Uterus (tissue), 4 donors: ENCODE measurements at places on chromosomes 13 and 19. TPM values are rescaled to one million over a fixed set of nuclear protein-coding genes. Genes with fewer than 3 reads are reported as not detected.

ZNF586 gene
- 4.6 TPM for total RNA-seq

ZNF613 gene
- total RNA-seq, result 7.4 TPM

SCAF1 gene
- total RNA-seq, result 10.8 TPM

TNFAIP8L1 gene
- total RNA-seq, result 0.77 TPM

LGALS14 gene
- not detected for total RNA-seq

ZNF724 gene
- total RNA-seq, result not detected

TYROBP gene
- 25.0 TPM for total RNA-seq

ZNF575 gene
- not detected for total RNA-seq

EID2B gene
- total RNA-seq, result 3.8 TPM

PTBP1 gene
- total RNA-seq, result 45.0 TPM

- peak; percentile 40 for DNase-seq
Measured at GRCh38 chr19:17944301-17944700, 11.5 kb downstream of the CCDC124 start.

GRCh38 chr19:34357431-34357830 lies 7.6 kb upstream of the GPI start:
- no peak for DNase-seq

GRCh38 chr13:30132623-30133553 lies 174.5 kb downstream of the KATNAL1 start:
- DNase-seq, result peak; percentile 98

- no peak for DNase-seq
Measured at GRCh38 chr13:112576191-112576590, 11.8 kb downstream of the TUBGCP3 start.

GRCh38 chr13:25912961-25913360 lies 138.9 kb downstream of the SHISA2 start:
- no peak for DNase-seq

GRCh38 chr19:28514166-28514565 lies 698.8 kb downstream of the UQCRFS1 start:
- no peak for DNase-seq

GRCh38 chr13:31011193-31011860 lies 78.9 kb downstream of the TEX26 start:
- DNase-seq, result no peak

GRCh38 chr13:74767050-74767449 lies 632.8 kb upstream of the KLF12 start:
- DNase-seq, result no peak

GRCh38 chr13:32409001-32409313 lies 19.0 kb downstream of the N4BP2L1 start:
- DNase-seq, result no peak

GRCh38 chr13:112783135-112783977 lies 93.5 kb downstream of the ATP11A start:
- DNase-seq, result peak; percentile 46

GRCh38 chr13:40143559-40143958 lies 488.1 kb downstream of the COG6 start:
- DNase-seq, result no peak

DNA sequence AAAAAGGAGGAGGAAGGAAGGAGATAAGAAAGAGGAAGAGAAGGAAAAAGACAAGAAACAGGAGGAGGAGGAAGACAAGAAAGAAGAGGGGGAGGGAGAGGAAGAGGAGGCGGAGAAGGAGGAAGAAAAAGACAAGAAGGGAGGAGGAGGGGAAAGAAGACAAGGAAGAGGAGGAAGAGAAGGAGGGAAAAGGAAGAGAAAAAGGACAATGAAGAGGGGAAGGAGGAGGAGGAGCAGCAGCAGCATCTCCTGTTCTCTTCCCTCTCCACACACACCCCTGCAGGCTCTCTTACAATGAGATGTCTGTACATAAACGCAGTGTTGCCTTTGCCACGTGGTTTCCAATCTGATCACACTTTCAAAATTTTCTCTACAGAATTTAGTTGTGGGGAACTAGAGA lies 66.6 kb downstream of the RUBCNL start:
- no peak for DNase-seq

DNA sequence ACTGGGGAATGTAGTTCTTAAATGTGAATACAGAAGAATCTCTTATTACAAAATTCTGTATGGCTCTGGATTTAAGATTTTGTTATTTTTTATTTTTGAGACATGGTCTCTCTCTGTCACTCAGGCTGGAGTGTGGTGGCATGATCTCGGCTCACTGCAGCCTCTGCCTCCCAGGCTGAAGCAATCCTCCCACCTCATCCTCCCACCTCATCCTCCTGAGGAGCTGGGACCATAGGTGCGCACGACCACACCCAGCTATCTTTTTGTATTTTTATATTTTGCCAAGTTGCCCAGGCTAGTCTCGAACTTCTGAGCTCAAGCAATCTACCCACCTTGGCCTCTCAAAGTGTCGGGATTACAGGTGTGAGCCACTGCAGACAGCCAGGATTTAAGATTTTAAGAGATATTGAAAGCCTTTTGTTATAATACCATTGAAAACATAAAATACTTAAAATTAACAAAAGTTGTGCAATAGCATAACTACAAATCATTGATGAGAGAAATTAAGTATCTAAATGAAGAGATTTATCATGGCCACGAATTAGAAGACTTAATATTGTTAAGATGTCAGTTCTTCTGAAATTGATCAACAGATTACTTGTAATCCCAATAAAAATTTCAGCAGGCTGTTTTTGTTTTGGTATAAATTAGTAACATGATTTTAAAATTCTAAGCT lies 13.4 kb downstream of the CYP2A6 start:
- DNase-seq, result no peak

DNA sequence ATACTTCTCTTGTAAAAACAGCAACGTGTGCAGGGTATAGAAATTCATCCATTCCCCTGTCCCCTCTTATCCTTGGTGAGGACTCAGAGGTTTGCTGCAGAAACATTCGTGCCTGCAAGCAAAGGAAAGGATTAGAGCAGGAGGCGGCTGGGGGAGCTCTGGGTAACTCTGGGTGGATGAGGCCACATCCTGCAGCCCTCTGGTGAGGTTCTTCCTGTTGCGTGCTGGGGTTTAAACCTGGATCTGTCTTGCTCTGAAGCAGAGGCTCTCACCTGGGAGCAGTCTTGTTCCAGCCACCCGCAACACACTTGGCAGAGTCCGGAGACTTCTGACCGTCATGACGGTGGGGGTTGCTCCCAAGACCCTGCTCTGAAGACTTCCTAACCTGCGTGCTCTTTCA lies 69.2 kb downstream of the ATP11A start:
- DNase-seq, result no peak

GRCh38 chr13:50334115-50334778 lies 319.0 kb downstream of the KCNRG start:
- DNase-seq, result no peak

DNA sequence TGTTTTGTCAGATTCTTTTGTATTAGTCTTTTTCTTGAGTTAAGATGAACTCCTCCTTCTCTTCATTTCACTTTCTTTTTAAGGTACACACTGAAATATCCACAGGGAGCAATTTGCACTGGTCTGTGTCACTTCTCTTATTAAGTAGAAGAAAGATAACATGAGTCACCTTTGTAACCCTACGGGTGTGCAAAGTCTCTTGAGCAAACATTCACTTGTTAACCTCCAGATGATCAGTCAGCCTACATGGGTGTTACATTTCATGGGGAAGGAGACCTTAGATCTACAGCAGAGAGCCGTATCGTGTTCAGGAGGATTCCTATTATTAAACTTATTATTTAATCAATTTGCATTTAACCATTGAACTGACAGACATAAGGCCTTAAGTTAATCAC lies 5.1 kb downstream of the ZNF507 start:
- DNase-seq, result no peak

DNA sequence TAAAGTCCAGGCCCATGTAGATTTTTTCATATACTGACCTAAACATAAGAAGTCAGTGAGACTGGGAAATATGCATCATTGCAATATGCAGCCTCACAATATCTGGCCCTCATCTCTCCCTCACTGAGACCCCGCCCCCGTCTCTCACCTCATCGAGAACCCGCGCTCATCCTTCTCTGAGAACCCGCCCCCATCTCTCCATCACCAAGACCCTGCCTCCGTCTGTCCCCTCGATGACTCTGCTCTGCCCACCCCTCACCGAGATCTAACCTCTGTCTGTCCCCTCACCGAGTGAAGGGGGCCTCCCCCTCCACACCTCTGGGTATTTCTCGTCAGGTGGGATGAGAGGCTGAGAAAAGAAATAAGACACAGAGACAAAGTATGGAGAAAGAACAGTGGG lies 20.5 kb upstream of the ZNF846 start:
- DNase-seq, result no peak

GRCh38 chr19:16076154-16076957 lies at the start of gene TPM4:
TPM4 (plus strand) TSS chr19:16076495; CDS start chr19:16076566, 71 bp downstream.
- peak; percentile 96 for DNase-seq

GRCh38 chr13:59301174-59301567 lies 862.6 kb downstream of the DIAPH3 start:
- no peak for DNase-seq

GRCh38 chr13:38753878-38754277 lies 67.0 kb downstream of the FREM2 start:
- DNase-seq, result no peak

DNA sequence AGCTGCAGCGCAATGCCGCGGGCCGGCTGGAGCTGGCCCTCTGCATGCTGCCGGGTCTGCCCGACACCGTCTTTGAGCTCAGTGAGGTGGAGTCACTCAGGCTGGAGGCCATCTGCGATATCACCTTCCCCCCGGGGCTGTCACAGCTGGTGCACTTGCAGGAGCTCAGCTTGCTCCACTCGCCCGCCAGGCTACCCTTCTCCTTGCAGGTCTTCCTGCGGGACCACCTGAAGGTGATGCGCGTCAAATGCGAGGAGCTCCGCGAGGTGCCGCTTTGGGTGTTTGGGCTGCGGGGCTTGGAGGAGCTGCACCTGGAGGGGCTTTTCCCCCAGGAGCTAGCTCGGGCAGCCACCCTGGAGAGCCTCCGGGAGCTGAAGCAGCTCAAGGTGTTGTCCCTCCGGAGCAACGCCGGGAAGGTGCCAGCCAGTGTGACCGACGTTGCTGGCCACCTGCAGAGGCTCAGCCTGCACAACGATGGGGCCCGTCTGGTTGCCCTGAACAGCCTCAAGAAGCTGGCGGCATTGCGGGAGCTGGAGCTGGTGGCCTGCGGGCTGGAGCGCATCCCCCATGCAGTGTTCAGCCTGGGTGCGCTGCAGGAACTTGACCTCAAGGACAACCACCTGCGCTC lies 3.8 kb upstream of the MAP2K7 start:
- DNase-seq, result no peak

- DNase-seq, result no peak
Measured at GRCh38 chr13:113597391-113598080, 13.0 kb downstream of the TFDP1 start.

- DNase-seq, result no peak
Measured at GRCh38 chr13:101467415-101467814, 14.9 kb downstream of the ITGBL1 start.

GRCh38 chr19:12202250-12202649 lies 39.4 kb downstream of the ZNF136 start:
- DNase-seq, result no peak

- no peak for DNase-seq
Measured at GRCh38 chr13:42652642-42653415, 78.9 kb downstream of the TNFSF11 start.
